ENCODE measurements at places on chromosomes 6 and 20.

- no peak for DNase-seq
These were observed 4.7 kb downstream of the DSN1 start for GRCh38 chr20:36768768-36769430.

DNA sequence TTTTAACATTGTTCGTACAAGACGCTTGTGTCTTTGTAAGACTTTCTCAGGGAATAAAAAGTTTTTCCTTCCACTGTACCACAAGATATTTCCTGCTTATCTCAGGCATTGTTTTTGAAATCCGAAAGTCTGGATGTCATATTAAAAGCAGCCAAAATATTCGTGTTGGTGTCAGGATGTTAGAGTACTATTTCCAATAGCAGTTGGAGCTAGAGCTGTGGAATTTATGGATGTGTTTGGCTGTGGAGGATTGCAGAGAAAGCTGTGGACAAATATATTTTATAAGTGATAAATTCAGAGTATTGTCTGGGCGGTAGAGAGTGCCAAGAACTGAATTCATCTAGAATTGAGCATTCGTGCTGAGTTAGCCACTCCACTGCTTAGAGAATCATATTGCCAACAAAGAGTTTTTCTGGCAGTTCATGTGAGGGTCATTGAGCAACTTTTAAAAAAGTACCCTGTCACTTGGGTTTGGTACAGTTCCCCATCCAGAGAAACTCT lies 57.7 kb downstream of the ZDHHC14 start:
- DNase-seq: no peak

DNA sequence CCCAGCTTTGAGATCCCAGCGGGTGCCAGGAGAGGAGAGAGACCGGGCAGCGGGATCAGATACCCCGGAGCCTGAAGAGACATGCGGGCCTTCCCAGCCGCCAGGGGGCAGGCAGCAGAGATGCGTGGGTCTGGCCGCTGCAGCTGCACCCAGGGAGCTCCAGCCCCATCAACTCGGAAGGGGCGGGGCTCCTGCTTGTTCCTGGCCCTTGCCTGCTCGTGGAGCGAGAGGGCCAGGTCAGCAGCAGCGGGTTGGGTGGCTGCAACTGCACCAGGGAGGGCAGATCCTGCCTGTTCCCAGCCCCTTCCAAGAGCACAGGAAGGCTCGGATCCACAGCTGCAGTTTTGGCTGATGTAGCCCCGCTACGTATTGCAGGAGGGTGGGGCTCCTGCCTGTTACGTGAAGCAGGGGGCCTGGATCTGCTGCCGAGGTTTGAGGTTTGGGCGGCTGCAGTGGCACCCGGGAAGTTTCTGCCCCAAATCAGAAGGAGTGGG lies 532.8 kb downstream of the RFPL4B start:
- DNase-seq: no peak

DNA sequence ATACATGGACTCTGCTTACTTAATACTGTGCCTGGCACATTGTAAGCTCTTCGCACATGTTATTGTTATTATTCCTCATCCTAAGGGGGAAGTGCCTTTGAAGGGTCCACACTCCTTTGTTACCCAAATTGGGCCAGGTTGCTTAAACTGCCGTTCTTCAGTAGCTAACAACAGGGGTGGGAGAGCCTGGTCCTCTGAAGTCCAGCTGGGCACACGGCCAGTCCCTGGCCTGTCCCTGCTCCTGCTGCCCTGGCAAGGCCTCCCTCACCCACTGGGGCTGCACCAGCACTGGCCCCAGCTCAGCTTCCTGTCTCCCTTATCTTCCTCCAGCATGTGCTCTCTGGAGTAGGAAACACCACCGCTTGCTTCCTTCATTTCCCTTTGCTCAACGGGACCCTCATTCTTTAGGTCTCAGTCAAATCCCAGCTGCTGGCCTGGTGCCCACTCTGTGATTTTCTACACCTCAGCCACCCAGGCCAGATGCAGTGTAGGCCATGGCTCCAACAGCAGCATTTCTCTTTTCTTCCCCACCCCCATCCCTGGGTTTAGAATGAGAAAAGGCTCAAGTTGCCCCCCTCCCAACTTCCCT lies 5.5 kb upstream of the PROCR start:
- DNase-seq: no peak

DNA sequence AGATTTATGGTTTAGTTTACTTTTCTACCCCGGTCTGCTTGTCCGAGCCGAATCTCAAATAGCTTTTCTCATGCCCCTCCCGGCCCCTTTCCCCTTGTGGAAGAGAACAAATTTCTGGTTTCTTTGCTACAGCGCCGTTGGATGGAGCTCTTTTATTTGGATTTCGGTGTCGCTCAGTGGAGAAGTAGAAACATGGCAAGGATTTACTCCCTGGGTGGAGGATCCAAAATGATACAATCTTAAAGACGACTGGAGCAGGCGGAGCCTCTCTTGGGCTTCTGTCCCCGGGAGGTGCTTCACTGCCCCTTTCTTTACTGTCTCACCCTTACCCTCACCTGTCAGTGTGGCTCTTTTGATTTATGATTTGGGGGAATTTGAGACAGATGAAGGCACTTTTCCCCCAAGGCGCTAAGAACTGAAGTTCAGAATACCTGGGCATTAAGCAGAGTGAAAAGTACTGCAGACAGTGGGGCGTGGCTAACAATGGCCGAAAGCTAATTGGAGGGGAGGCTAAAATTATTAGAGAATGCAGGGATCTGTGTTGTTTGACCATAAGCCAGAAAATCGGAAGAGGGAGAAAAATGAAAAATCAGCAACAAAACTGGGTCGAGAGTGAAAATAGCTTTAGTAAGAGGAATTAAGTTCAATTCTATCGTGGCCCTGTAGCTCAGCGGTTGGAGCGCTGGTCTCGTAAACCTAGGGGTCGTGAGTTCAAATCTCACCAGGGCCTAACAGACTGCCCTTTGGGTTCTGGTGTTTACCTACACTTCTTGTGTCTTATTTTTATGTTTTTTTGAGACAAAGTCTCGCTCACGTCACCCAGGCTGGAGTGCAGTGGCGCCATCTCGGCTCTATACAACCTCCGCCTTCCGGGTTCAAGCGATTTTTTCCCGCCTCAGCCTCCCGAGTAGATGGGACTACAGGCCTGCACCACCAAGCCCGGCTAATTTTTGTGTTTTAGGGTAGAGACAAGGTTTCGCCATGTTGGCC lies 145.1 kb upstream of the ZNF184 start:
- DNase-seq: no peak

DNA sequence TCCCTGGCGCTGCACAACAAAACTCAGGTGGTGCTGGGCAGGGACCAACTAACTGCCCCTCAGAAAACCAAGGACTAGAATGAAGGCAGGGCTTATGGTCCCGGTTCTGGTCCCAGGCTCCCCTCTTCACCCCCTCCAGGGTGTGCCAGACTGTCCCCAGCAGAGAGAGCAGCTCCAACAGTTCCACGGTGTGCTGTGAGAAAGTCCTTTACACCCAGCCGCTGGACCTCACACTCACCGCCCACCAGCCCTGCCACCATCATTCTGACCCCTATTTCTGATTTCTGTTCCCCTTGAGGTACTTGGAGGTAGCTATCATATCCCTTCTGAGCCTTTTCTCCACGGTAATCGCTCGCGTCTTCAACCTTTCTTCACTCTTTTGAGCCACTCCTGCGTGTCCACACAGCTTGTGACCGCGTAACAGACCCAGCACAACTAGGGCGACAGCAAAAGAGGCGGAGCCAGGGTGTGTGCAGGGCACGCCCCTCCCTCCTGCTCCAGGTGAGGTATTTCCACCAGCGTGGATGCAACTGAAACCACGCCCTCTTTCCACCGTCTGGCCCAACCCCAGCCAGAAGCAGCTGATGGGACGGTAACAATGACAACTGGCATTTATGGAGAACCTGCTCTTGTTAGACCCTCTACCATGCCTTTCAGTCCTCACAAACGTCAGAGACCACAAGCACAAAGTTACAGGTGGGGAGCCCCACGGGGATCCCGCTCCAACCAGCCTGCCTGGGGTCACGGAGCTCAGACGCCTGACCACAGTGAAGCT lies 2.3 kb downstream of the PXDC1 start:
- DNase-seq: no peak

GRCh38 chr6:70508953-70509352 lies 57.8 kb upstream of the SDHAF4 start:
- no peak for DNase-seq

- DNase-seq: no peak
These were observed 14.7 kb downstream of the DSE start for GRCh38 chr6:116385459-116385802.

GRCh38 chr6:30260036-30260504 lies 46.9 kb upstream of the TRIM26 start:
- DNase-seq: no peak

DNA sequence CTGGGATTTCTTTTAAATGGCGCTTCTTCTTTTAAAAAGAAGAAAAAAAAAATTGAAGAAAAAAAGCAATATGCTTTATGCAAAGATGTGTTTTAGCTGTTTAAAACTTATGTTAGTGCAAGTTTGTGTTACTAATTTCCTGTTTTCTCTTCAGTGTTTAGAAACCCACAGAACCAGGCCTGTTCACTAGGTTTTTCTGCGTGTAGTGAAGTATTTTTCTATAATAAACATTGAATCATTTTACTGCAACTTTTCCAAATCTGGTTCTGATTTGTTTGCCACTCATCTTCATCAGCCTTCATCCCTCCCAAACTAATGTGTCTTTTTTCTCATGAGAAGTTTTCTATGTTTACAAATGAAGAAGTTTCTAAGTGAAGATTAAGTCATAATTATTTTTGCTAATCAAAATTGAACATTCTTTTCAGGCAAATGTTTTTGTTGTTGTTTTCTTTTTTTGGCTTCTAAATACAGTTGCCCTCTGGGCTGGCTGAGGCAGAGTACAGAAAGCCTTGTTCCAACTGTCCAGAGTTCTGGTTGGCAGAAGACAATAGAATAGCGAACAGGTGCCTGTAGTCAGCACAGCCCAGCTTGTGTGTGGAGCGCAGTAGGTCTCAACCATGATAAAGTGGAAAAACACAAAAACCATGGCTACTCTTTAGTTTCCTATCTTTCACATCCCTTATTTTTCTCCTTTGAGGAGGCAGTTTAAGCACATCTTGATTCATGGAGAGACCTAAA lies 14.5 kb downstream of the ZNF76 start:
- DNase-seq: no peak

GRCh38 chr6:7541175-7542064 lies at the start of gene DSP:
TSS of gene DSP (plus strand) at chr6:7541671. CDS start at chr6:7541916, 245 bp downstream.
- DNase-seq: no peak

- DNase-seq: no peak
These were observed 113.5 kb downstream of the SAMD5 start for GRCh38 chr6:147621961-147622360.
